ENCODE measurements at places on chromosomes 1 and 21. TPM values are rescaled to one million over a fixed set of nuclear protein-coding genes. Genes with fewer than 3 reads are reported as not detected.

- DNase-seq, result no peak
Measured at GRCh38 chr1:94808669-94809068, 11.5 kb upstream of the SLC44A3 start.

DNA sequence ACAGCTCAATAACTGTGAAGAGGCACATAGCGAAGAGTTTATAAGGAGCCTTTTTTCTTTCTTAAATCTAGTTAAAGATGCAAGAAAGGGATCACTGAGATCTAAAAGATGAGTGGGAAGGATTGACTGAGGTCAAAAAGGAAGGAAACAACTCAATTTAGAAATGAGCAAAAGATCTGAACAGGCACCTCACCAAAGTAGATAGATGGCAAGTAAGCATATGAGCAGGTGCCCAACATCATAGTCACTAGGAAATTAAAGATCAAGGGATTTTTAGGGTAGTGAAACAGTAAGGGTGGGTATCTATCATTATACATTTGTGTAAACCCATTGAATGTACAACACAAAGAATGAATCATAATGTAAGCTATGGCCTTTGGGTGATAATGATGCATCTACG, 44.6 kb upstream of the CSF1 start:
- DNase-seq, result no peak

- DNase-seq, result no peak
Measured at GRCh38 chr1:192108161-192108560, 50.1 kb upstream of the RGS18 start.

DNA sequence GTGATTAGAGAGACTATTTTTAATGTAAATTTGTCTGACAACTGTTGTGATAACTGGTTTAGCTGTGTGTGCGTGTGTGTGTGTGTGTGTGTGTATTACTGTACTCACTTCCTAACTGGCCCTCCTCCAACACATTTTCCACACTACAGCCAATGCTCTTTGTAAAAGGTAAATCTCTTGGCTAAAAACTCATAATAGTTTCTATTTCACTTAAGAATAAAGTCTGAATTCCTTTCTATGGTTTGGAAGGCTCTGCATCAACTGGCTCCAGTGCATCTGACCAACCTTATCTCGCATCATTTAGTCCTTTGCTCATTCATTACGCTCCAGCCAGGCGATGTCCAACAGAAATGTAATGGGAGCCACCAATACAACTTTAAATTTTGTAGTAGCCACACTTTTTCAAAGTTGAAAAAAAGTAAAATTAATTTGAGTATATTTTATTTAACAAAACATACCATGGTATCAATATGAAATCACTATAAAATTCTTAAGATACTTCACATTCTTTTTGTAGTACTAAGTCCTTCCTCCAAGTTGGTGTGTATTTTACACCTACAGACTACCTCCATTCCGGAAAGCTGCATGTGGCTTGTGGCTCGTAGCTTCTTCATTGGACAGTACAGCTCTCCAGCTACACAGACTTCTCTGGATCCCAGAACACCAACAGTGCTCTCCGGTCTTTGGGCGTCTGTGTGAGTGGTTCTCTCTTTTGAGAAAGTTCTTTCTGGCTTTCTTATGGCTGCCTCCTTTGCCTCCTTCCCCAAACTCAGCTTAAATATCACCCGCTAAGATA, 68.9 kb downstream of the NRIP1 start:
- DNase-seq, result no peak

- no peak for DNase-seq
Measured at GRCh38 chr21:45941338-45941710, 40.2 kb upstream of the COL6A1 start.

GRCh38 chr1:50605186-50605875, 182.1 kb upstream of the DMRTA2 start:
- no peak for DNase-seq

DNA sequence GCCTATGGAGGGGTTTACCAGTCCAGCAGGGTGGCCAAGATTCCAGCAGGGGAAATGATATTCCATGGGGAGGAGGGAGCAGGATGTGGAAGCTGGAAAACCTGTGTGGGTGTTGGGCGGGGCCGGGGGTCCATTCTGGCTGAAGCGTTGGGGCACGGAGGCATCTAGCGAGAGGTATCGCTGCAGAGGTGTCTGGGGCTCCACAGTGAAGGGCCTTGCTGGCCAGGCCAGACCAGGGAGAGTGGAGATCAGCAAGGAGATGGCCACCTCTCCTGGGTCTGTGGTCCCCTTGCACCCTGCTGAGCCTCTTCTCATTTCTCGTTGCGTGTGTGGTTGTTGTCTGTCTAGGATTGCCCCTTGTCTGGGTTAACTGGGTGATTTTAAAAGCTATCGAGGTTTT, 6.2 kb downstream of the COQ8A start:
- no peak for DNase-seq

DNA sequence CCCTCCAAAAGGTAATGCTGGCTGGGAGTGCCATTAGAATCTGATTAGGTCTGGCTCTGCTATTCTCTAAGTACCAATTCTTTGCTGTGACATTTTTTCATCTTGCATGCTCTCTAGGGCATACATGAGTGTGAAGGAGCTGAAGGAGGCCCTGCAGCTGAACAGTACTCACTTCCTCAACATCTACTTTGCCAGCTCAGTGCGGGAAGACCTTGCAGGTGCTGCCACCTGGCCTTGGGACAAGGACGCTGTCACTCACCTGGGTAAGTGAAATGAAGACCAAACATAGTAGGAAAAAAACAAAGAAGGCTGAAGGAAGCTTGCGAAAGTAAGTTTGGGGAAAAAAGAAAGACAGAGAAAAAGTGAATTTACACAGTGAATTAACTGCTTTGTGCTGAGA, 207.9 kb downstream of the PAPPA2 start:
- no peak for DNase-seq

DNA sequence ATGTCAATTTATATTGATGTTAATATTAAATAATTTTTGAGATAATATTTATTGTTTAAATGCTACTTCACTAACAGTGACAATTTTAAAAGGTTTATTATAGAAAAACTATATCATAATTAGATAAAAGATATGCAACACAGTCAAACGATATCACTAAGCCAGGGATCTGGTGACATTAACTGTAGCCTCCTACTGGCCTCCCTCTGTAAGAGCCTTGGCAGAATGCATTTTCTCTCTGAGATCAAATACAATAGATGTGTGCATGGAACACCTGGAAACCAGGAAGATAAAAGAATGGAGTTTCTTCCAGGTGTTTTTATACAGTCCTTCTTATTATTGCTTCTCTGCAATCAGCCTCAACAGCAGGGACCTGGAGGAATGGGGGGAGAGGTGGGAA, 1762.1 kb downstream of the BRINP3 start:
- no peak for DNase-seq

The CELA3A gene
- not detected for polyA plus RNA-seq

The FGR gene
- 2.3 TPM for polyA plus RNA-seq

The PTGER3 gene
- polyA plus RNA-seq, result 50.8 TPM
